Stimulated activated CD4-positive, alpha-beta T cell treated with anti-CD3 and anti-CD28 coated beads, Interleukin-2, amount 100 ng/mL, for 24 hours (primary cell): ENCODE measurements at places on chromosomes 7 and 10.

GRCh38 chr10:23613900-23614299, 175.0 kb downstream of the OTUD1 start:
- no peak for DNase-seq

DNA sequence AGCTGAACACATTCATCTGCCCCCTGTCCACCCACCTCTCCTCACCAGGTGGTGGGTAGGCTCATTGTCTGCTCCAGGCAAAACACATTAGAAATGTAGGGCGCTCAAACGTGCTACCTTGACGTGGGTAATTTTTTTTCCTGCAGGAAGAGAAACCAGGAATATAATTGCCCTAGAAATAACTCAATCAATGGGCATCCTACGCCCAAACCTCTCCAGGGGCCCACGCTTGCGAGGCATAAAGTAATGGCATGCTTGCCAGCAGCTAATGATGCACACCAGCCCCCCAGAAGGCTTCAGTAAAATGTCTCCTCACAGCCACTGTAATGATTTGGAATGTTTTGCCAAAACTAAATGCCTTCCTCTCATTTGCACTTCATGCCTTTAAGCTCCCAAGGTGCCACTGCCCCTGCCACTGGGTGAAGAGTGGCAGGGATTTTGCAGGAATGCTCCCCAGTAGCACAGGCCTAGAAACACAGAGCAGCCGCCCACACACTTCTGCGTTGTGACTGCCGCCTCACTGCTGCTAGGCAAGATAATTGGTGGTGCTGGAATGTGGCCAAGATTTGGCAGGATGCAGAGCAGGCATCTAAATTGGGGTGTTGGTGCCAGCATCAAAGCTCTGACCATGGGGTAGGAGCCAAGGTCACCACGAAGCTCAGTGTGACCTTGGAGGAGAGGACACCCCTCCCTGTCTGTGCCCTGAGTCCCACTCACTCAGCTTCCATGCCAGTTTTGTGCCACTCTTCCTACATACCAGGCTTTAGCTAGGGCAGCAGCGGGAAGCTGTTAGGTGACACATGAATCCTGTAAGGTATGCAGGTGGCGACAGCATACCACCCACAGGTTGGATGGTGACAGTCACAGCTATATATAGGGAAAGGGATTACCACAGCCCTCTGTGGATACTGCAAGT, 48.7 kb upstream of the PPP1R3C start:
- no peak for DNase-seq

GRCh38 chr7:95470452-95470851, 15.3 kb upstream of the ASB4 start:
- DNase-seq = peak; percentile 0

DNA sequence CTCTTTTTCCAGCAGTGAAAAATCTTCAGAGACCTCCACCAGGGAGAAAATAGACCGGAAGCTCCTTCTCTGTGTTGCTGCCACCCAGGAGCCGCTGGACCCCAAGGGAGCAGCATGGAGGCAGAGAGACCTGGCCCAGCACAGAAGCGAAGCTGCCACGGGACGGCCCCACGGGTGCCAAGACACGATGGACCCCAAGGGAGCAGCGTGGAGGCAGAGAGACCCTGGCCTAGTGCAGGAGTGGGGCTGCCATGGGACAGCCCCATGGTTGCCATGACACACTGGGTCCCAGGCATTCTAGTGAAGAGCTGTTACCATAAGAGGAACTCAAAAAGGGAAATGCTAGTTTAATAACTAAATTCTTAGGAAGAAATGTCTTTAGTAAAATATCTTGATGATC, 186.3 kb downstream of the PTPRN2 start:
- no peak for DNase-seq

GRCh38 chr10:63819753-63820329, 298.6 kb downstream of the REEP3 start:
- peak; percentile 42 for DNase-seq

GRCh38 chr7:17706275-17706674, 234.0 kb downstream of the SNX13 start:
- no peak for DNase-seq

DNA sequence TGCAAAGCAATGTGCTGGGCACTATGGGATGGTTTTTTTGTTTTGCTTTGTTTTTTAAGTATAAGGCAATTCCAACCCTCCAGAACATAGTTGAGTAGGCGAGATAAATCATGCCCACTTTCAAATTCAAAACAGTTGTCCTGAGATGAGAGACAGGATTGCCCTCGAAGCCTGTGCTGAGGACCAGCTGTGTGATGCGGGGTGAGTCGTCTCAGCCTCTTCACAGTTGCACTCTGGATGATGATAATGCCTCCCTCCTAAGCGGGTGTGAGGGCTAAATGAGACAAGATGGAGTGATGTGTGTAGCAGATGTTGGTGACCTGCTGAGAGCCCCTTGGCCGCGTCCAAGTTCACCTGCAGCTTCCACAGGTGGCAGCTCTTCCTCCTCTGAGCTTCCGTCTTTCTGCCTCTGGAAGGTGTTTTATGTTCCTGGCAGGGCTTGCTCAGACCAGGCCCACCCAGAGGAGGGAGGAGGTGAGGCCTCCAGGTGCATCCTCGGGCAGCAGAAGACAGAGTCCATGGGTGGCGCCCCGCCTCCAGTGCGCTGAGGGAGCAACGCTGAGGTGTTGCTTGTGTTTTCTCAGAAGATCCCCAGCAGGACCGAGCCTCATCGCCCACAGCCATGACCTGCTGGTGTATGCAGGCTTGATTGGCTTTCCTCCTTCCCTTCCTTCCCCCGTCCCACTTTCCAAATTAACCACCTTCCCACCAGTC, 30.6 kb downstream of the ECHDC3 start:
- no peak for DNase-seq

DNA sequence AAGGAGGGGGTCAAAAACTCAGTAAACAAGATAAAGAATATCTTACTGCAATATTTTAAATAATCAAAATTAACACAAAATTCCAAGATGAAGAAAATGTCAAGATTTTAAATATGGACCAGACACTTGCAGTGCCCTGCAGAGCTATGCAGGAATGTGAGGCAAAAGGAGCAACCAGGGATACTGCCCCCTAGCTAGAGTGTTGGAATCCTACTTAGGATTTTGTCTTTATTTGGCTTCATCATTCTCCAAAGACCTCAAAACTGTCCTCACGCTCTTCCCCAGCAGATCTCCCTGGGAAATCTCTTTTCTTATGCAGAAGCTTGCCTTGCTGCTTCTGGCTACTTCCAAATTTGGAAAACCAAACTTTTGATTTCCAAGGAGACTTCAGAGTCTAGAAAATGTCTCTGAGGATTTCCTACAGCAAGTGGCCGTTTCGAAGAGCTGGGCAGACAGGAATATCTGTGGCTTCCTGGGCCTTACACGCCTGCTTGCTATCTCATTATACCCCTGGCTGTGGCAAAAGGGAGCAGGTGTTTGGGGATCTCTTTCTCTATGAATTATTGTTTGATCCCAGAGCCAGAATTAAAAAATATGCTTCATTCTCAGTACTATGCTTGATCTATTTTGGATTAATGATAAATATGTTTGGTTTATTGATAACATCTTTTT, 232.2 kb upstream of the BMPER start:
- DNase-seq = no peak

DNA sequence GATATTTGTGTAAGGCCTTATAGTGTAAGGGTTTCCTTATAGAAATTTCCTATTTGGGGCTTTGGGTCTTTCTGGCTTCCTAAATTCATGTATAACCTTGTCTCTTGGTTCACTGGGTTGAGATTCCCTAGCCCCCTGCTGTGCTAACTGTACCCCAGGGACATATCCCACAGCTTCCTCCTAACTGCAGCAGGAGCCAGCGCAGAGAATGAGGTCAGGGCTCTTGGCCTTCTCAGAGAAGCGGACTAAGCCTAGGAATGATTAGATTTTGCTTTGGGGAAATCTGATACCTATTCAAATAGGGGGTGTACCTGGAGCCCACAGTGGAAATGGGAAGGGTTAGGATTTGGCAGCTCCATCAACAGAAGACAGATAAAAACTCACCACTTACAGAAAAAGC, 138.1 kb upstream of the EFCAB10 start:
- no peak for DNase-seq

GRCh38 chr10:110535958-110536891, 31.3 kb upstream of the SMC3 start:
- peak; percentile 78 for DNase-seq

- DNase-seq = no peak
Measured at GRCh38 chr7:139568813-139569490, 45.5 kb downstream of the CLEC2L start.

- no peak for DNase-seq
Measured at GRCh38 chr10:113161066-113161465, 211.0 kb downstream of the TCF7L2 start.

GRCh38 chr7:7793249-7793648, 74.8 kb upstream of the RPA3 start:
- no peak for DNase-seq

DNA sequence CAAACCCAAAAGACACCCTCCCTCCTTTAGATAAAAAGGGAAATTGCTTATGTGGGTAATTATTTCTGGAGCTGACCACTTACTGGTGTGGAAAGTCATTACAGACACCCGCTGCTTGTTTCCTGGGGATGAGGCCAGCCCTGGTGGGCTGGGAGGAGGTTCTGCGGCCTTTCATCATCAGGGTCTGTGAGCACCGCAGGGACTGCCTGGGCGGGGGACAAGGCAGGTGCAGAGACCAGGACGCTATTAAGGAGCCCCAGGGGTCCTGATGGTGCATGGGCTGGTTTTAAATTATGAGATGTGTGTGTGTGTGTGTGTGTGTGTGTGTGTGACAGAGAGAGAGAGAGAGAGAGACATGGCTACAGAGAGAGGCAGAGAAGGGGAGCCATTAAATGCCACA, 171.2 kb downstream of the DNAJB6 start:
- DNase-seq = no peak

GRCh38 chr7:141837683-141838082, 3.6 kb downstream of the PRSS37 start:
- DNase-seq = no peak

GRCh38 chr10:24561453-24561852, 162.2 kb downstream of the ARHGAP21 start:
- no peak for DNase-seq

DNA sequence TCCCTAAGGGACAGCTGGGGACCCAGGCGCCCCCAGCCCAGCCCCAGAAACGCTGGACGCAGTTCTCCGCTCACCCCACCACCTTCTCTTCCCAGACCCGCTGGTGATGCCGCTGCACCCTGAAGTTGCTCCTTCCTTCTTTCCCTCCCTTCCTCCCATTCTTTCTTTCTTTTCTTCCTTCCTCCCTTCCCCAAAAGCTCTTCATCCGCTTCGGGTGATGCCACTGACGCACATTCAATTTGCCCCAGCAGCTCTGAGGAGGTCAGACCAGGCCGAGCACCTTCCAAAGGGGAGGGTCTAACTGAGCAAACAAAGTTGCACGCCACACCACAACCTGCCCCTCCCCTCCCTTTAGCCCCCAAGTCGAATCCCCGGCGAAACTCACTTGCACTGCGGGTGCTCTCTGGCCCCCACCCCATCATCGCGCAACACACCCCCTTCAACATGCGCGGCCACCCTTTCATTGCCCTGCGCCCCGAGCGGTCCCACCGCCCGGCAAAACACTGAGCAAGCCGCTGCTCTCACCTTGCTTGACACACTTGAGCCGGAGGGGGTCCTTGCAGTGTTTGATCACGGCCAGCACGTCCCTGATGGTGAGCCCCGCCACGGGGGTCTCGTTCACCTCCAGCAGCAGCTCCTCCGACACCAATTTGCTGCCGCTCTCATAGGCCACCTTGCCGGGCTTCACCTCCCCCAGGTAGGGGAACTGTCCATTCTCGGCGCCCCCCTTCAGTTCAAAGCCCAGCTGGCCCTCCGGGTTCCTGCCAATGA, 787 bp downstream of the MAGI2 start:
- no peak for DNase-seq

- DNase-seq = no peak
Measured at GRCh38 chr7:47211519-47211973, 370.4 kb downstream of the TNS3 start.

DNA sequence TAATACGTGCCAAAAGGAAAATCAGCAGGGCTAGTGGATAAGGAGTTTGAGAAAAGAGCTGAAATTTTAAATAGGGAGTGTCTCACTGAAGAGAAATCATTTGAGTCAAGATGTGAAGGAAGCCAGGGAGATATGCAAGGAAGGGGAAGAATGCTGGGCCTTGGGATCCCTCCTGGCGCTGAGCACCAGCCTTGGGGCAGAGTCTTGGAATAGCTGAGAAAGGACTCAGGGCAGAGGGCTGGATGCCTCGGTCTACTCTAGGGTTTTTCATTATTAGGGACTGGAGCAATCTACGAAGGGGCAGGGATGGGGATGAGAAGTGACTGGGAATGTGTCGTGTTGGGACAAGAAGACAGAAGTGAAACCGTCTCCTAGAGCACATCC, 484 bp downstream of the ZWINT start:
- DNase-seq = no peak

GRCh38 chr7:124909808-124910207, 19.8 kb downstream of the POT1 start:
- no peak for DNase-seq

DNA sequence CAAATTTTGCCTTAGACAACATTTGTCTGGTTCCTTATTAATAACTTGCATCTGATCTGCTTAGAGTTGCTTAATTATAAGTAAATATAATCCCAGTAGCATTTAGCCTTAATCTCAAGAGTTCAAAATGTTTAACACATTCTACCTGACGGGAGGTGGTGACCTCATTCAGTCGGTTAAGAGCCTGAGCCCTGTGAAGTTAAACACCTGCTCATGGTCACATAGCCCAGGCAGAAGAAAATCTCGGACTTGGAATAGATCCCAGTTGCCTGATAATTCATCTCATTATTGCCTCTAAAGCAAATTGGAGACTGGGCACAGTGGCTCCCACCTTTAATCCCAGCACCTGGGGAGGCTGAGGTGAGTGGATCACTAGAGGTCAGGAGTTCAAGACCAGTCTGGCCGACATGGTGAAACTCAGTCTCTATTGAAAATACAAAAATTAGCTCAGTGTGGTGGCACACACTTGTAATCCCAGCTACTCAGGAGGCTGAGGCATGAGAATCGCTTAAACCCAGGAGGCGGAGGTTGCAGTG, 18.6 kb upstream of the ASCC1 start:
- DNase-seq = no peak

DNA sequence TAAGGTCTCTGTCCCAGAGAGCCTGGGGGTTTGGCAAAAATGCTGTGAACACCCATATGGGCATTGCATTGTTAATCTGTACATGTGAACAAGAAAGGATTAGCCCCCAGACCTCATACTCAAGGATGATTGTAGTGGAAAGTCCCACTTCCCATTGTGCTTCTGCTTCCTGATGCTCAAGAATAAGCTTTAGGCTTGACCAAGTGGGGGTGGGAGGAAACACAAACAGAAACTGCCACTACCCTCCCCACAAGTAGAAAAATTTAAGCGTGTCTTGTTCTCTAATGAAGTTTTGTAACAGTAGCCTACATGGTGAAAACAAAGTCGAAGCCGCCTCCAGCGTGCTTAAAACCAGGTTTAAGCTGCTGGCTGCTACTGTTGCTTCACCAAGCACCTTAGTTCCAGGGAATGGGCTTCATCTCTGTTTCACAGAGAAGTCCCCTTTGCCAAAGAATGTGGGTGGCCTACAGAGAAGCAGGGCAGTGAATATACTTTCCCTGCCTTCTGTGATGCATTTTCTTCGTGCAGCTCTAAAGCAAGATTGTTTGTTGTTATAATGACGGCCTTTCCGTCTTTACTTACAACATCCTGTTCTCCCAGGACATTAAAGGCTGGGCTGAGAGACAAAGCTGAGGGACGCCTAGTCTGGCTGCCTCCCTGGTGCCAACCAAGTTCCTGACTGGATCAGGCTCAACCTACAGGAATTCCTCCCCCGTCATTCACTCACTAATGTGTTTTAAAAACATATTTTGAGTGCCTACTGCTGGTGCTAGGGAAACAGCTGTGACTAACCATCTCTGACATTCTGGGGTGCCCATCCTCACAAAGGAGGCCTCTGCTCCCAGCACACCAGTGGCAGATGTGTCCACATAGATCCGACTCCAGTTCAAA, 32.1 kb upstream of the CCSER2 start:
- no peak for DNase-seq
